ENCODE measurements at places on chromosomes 16 and 17.
A peak's percentile ranks its signal among the peaks of the same experiment; 100 is the strongest.

DNA sequence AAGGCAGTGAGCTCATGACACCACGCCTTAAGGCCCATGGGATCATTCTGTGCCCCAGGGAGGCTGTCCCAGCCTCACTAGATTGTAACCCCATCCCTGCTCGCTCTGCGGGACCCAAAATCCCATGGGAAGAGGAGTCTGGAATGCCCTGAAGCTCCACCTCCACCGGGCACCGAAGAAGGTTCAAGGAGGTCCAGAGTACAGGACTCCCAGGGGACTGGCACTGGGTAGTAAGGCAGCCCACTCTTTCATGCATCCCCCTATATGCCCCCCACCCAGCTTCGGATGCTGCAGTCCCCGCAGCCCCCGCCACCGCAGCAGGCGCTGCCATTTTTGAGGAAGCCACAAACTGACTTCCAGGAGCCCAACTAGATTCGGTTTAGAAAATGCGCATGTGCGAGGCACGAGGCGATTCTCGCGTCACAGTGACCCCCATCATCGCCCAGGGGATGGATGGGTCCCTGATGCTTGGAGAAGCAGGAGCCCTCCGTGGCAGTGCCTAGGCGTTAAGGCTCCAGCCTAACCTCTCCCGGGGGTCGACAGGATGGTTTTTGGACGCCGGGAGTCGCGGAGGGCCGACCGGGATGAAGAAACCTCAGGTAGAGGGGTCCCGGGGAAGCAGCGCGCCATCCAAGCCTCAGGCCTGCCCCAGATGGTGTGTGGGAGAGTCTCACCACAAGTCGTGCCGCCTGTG lies 1681.0 kb downstream of the TP53TG3F start:
- DNase-seq: no peak

DNA sequence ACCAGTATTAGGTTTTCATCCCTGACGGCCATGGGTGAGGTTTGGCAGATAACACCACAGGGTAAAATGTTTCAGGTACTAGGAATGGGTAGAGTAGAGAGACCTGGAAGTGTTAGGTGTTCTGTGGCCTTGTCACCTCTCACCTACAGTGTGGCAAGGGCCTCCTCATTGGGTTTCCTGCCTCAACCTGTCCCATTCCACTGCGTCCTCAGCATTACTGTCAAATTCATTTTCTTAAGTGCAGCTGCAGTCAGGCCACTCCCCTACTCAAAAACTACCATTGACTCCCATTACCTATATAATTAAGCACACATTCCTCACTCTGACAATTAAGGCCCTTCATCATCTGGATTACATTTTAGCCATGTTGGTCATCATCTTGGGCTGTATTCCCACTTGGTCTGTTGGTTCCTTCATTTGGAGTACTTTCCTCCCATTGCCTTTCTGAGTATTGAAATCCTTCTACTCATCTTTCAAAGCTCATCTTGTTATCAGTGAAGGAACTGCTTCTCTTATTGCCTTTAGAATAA lies 64.5 kb downstream of the NUP88 start:
- no peak for DNase-seq

DNA sequence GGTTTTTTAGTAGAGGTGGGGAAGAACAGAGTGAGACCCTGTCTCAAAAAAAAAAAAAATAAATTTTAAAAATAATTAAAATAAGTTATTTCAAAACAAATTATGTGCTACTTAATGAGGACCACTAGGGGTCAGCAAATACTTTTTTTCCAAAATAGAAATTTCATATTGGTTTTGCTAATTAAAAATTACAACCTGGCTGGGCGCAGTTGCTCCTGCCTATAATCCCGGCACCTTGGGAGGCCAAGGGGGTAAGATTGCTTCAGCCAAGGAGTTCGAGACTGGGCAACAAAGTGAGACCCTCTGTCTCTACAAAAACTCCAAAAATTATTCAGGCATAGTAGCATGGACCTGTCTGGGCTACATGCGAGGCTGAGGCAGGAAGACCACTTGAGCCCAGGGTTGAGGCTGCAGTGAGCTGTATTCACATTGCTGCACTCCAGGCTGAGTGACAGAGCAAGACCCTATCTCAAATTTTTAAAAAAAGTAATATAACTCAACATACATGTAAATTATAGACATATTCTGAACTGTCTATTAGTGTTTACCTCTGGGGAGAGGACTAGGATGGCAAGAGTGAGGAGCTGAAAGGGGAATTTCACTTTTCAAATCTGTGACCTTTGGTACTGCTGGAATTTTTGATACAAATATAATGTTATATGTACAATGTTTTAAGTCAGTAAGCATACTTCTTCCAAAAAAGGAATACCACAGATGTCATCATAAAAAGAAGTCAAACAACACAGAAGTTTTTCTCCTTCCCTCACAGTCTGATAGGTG lies 8.1 kb downstream of the MEIOB start:
- DNase-seq: peak; percentile 23

GRCh38 chr17:14353861-14354474 lies 53.1 kb downstream of the HS3ST3B1 start:
- no peak for DNase-seq

GRCh38 chr17:30824356-30825145 lies at the start of gene CRLF3:
Gene CRLF3, minus strand, starts transcription at chr17:30824692. Its CDS starts 41 bp downstream, at chr17:30824651.
- peak; percentile 92 for DNase-seq

GRCh38 chr17:33515974-33516373 lies 222.9 kb upstream of the ASIC2 start:
- DNase-seq: no peak

- no peak for DNase-seq
These were observed 30.8 kb downstream of the ADCY9 start for GRCh38 chr16:4085405-4085970.

- DNase-seq: no peak
These were observed 1.6 kb downstream of the TELO2 start for GRCh38 chr16:1494711-1495110.

DNA sequence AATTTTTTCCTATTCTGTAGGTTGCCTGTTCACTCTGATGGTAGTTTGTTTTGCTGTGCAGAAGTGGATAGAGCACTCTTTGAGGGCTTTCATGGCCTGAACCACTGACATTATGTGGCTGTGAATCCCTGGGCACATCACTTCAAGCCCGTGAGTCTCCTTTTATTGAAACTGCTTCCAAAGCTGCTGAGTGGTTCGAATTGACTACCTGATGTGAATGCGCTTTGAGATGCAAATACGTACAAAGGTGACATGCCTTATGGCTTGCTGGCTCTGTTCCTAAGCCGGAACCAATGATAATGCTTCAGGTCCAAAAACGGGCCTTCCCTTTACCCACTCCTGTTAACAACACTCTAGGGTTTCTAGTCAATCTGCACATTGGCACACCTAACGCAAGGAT lies 34.3 kb downstream of the ASPA start:
- DNase-seq: no peak

DNA sequence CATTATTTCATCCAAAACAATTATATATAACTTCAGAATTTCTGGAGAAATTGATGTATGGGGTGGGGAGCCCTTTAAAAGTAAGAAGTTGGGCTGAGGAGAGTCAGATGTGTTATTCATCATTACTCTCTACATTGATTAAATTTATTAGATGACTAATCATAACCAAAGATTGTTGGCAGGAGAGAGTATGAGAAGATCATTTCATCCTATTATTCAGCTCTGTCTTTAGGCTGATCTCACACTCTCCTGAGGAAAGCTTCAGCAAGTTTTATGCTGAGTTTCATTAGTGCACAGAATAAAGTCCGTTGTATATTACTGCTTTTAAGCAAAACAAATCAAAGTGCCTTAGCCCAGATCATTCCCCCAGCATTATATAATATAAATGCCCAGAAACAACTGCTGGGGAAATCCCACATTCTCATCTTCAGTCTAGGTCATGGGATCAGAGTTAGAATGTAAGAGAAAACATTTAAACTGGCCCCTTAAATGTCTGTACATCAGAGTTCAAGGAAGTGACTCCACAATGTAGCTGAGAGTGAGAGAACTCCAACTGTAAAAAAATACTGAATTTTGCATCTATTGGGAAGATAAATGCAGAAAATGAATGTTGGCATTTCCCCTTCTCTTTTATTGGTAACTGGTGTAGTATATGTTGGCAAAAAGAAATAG lies 130.1 kb upstream of the HLF start:
- peak; percentile 41 for DNase-seq

- DNase-seq: no peak
These were observed 5.8 kb downstream of the FOXL1 start for GRCh38 chr16:86584071-86584685.

DNA sequence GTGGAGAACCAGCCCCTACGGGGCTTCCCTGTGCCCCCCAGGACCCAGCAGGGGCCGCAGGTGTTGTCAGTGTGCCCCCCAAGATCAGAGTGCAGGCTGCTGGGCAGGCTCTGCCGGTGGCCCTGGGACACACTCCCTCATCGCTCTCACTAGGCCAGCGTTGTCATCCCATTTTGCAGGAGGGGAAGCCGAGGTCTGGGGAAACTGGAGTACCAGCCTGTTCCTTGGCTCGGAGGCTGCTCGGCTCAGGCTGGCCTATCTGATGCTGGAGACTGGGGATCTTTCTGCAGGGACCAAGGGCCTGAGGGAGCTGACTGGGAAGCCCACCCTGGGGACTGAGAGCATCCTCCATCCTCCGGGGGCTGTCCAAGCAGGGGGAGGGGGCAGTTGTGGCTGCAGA lies 74.2 kb upstream of the CBX4 start:
- DNase-seq: no peak

DNA sequence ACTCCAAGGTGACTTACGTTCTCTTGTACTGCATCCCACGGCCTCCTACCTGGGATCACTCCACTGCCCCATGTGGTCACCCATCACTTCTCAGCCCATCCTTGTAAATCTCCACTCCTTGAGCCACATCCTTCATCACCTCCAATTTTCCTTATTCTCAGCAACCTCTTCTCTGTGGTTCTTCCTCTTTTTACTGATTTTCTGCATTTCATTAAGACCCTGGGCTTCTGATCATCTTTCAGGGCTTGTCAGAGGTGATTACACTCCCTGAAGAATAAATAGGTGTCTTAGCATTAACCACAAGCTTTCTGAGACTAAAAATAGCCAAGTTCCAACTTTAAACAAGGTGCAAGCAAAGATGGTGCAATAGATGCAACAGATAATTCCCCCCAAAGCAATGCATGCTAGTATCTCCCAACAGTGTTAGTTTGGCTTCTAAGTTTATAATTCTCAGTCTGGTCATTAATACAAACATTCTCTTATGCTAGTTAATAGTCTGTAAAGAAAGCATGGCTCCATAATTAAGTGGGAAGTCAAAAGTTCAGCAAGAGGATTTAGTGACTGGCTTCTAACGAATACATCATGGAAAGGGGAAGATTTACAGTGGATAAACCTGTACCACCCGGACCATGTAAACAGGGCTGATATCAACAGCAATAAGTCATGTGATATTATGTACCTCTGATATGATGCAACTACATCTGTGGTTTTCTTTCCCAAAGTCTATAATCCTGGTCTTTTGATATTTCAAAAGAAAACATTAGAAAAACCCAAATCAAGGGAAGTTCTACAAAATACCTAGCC lies 47.4 kb upstream of the FOXJ1 start:
- peak; percentile 49 for DNase-seq

GRCh38 chr17:81493198-81494038 lies 19.2 kb downstream of the ACTG1 start:
- DNase-seq: no peak

DNA sequence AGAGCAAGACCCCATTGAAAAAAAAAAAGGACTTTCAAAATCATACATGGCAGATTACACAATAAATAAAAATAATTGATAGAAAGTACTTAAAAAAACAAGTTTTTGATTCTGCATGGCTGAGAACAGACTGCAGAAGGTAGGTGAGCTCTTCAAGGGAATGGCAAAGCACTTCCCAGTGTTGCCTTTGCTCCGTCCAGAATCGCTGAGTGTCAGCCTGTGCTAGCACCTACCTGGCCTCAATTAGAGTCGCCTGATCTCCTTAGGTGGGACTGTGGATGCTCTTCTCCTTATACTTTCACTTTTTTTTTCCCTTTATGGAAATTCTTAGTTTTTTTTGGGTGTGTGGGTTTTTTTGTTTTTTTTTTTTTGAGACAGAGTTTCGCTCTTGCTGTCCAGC lies 6.0 kb upstream of the TMEM220 start:
- DNase-seq: no peak

GRCh38 chr16:68362262-68362913 lies 51.6 kb downstream of the PRMT7 start:
- DNase-seq: no peak

DNA sequence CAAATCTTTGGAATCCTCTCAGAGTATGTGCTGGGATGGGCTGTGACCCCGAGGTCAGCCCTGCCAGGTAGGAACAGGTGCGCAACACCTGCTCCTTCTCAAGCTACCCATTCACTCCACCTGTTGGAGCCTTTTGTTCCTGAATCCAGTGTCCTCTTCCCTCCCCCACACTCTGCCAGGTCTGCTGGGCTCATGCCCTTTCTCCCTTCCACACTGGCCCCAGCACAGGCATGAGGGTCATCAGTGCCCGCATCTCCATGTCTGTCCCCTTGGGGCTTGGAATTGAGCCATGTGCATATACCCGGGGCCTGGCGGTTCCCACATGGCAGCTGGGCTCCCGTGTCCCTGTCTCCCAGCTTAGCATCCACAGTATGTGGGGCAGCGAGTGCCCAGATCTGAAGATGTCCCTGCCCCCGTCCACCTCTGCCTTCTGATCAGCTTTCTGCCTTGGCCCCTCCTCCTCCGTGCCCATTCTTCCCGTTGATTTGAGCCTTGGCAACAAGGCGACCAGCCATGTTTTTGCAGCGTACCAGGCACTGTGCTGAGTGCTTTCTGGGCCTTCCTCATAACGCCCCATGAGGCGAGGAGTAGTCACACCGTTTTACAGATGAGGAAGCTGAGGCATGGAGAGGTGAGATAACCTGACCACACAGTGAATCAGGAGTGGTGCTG lies 102.2 kb downstream of the RAP1GAP2 start:
- no peak for DNase-seq

GRCh38 chr16:25108054-25108453 lies 3.5 kb upstream of the LCMT1 start:
- no peak for DNase-seq

DNA sequence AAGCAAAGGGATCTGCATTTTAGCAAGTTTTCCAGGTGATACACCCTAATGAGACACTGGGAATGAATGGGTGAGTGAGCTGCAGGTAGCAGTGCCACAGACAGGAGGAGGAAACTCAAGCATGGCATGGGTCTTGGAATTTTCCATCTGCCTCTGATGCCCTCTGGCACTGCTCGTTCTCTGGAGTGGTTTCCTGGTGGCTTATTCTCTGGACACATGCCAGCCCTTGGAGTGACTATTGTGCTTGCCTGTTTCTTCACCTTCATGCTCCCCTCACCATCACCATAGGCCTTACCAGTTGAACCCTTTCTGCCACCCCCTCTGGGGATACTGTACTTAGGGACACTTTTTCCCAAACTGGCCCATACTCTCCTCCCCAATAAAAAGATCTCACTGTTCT lies 1.6 kb downstream of the COASY start:
- DNase-seq: no peak
